ENCODE measurements at places on chromosomes 7 and 10.

DNA sequence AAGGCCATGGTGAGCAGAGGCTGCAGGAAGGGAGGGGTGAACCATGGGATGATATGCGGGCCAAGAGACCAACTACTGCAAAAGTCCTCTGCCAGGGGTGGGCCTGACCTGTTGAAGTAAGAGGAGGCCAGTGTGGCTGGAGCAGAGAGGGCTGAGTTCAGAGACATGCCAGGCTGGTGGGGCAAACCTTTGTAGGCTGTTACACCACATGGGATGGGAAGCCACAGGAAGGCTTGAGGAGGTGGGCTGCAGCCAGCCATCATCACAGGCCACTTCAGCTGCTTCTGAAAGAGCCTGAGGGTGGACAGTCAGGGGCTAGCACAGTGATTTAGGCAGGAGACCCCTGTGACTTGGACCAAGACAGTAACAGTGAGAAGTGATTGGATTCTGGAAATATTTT, 20.3 kb downstream of the CXCL12 start:
- no peak for DNase-seq

- DNase-seq = no peak
Observed at GRCh38 chr10:95297402-95297801, 6.6 kb upstream of the PDLIM1 start.

- no peak for DNase-seq
Observed at GRCh38 chr10:94405406-94405805, 3.1 kb downstream of the TBC1D12 start.

- no peak for DNase-seq
Observed at GRCh38 chr7:96401200-96401599, 79.3 kb upstream of the SLC25A13 start.

- peak; percentile 83 for DNase-seq
Observed at GRCh38 chr7:129611246-129612111, at the start of gene NRF1. TSS of gene NRF1 (plus strand) at chr7:129611720. CDS start at chr7:129657352, 45,632 bp downstream.

- no peak for DNase-seq
Observed at GRCh38 chr10:58921421-58921855, 255.0 kb upstream of the PHYHIPL start.

DNA sequence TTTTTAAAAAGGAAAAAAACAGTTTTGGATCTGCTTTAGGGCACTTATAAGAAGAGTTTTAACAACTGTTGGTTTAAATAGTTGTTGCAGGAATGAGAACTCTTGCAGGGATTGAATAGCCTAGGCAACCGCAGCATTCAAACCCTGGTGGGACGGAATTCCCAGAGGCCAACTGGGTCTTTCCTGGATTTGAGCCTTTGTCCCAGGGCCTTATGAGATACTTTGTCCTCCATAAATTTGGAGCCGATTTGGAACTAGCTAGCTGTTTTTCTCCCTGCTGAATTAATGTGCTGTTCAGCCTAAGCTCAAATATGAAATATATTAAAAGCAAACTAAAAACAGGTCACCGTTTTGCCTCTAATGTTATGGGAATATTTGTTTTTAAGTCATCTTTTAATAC, 109.6 kb downstream of the LRMDA start:
- DNase-seq = no peak

DNA sequence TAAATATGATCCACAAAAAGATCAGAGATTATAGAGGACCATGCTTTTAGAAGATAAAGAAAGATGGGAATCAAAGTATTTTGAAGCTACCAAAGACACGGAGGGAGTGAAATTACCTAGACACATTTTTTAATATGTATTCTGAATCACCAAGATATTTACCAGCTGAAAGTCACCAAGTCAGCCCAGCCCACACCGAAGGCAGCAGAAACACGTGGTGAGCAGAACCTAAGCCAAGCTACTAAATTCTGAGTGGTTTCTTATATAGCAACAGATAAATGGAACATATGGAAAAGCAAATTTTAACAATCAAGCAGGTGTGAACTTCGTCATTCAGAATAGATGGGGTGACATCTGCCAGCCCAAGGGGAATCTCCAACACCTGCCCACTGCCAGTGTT, 134.7 kb upstream of the AKR1E2 start:
- DNase-seq = peak; percentile 26

DNA sequence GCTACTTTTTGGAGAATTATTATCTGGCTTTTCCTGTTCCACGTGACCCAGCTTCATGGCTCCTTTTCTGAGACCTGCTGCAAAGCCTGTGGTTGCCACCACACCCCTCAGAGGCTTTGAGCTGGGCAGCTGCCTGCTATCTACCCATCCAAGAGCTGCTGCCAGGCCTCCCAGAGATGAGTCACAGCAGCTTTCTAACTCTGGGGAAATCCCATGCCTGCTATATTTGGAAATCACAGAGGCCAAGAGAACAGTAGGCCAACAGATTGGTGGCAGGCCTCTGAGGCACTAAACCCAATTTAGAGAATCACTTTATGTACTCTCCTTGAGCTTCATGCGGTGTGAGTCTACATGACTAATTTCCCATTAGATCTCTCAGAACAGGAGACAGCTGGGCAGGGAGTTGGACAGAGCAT, 35.2 kb downstream of the SGCE start:
- peak; percentile 90 for DNase-seq

DNA sequence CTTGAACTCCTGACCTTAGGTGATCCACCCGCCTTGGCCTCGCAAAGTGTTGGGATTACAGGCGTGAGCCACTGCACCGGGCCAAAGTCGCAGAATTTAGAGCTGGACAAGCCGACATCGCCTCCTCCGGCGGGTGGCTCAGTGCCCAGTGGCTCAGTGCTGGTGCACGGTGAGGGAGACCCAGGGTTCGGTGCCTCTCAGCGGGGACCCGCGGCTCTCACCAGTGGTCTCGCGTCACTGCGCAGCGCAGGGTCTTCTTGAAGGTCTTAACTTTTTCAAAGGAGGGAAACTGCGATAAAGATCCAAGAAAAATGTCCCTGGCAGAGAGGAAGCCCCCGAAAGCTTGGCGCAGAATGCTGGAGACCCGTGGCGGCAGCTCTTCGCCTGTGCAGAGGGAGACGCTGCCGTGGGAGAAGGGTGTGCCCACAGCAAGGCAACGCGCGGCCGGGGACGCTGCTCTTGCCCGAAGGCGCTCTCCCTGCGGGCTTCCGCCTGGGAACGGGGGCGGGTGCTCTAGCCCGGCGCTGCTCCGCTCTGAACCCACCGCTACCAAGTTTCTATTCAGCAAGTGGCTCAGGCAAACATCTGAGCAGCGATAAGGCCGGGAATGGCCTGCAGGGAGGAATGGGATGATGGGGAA, 324.3 kb downstream of the DNAJB6 start:
- no peak for DNase-seq

DNA sequence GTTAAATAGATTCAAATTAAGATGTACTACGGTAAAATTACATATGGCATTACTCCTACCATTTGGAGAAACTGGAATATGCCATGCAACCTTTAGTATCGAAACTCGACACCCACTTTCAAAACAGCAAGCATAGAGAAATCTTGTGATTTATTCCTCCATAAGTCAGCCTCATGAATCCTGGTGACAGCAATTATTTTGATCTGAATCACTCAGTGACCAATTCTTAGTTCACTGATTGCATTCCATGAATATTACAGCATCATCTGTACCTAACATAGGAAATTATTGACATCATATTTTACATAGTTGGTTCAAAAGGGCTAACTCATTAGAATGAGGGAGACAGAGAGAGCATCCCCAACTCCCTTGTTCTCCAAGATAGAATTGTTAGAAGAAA, 89.6 kb downstream of the CACNB2 start:
- DNase-seq = peak; percentile 64

DNA sequence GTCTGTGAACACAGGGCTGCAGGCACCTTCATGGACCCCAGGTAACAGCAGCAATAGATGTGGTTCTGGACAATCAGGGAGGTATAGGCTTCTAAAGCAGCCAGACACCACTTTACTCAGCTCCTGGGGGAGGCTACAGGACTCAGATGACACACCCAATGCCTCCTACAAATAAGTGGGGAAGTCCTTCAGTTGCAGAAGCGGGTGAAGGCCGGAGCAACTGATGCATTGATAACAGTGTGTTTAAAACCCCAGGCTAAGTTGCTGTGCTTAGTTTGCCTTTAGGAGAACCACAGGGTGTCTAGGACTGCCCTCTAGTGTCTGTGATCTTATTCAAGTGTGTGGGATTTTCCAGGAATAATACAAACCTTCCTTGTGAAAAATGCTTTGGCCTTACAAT, 5.9 kb upstream of the ITGA8 start:
- DNase-seq = peak; percentile 32

DNA sequence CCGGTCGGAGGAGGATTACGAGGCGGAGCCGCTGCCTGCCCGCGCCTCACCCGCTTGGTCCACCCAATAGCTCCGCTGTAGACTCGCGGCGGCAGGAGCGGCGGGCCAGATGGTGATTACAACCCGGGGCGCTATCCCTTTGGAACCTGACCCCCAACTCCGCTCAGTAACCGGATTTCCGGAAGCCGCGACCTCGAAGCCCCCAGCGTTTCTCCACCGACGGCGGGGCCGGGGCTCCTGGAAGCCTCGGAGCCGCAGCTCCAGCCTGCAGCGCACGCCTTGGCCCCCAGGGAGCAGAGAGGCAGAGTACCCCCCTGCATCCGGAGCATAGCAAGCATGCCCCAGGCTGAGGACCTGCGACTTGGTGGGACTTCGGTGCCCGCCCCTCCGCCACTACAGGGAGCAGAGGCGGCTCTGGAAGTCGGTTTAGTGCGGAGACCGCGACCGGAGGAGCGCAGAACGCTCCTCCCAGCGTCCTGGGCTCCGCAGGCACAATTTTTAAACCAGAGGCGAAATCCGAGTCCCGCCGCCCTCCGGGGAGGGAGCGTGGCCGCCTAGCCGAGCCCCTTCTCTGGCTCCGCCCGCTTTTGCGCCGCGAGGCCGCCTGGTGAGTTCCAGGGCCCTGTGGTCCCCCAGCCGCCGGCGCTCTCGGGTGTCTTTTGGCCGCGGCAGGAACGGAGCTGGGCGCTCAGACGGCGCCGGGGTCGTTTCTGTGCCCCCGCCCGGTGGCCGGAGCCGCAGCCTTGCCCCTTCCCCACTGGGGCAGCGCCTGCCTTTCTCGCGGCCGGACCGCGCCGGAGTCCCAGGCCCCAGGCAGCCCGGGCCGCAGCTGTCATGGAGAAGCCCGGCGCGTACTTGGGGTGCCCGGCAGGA, 28.2 kb upstream of the BMS1 start:
- DNase-seq = no peak

DNA sequence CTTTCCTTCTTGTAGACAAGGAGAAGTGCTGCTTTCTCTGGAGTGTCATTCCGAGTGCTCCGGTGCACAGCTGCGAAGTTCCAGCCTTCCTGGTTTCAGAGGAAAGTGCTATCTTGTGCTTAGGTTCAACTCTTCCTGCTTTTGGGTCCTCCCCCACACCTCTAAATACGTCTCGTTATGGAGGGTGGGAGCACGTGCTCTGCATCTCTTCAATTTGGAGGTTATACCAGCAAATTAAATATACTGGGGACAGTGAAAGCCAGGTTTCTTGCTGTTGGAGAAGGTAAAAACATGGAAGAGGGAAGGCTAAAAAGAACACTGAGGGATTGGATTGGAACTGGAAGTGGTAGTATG, 2.4 kb upstream of the ESYT2 start:
- no peak for DNase-seq

DNA sequence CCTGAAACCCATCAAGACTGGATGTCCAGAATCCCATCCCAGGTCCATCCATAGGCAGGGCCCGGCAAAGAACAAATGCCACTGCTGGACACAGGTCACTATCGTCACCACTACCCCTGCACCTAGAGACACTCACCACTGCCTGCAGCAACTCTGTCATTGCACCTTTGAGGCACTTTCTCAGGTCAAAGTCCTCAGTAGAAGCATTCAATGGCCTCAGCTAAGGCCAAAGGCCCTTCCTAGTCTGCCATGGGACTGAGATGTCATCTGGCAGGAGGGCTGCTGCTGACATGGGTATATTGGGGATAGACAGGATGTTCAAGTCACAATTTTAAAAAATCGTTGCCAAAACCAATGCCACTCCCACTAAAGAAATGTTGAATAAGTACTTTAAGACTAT, 58.7 kb downstream of the GPAM start:
- no peak for DNase-seq

DNA sequence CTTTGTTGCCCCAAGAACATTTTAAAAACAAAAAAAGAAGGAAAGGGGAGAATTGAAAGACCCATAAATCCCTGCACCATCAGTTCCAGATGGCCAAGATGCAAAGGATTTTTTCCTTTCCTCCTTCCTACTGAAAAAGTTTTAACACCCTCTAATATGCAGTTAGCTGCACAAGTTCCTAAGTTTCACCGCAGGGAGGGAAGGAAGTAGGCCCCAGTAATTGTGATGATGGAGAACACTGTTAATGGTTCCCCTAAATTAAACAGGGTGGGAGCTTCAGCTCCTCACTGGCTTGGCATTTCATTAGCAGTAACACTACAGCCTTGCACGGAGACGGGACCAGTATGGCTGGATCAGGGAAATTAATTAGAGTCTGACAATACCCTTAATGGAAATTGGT, 63.7 kb upstream of the PPIF start:
- DNase-seq = no peak

GRCh38 chr7:43430411-43430810, 152.5 kb upstream of the STK17A start:
- DNase-seq = no peak

- peak; percentile 21 for DNase-seq
Observed at GRCh38 chr10:36531621-36532020, 593.8 kb upstream of the ANKRD30A start.

Data from astrocyte (in vitro differentiated cells and primary cell).